Aorta (tissue), 5 donors: ENCODE measurements at places on chromosomes 13 and 19. TPM values are rescaled to one million over a fixed set of nuclear protein-coding genes. Genes with fewer than 3 reads are reported as not detected.
A peak's percentile ranks its signal among the peaks of the same experiment; 100 is the strongest.

CELF5 gene
- not detected for total RNA-seq

DNA sequence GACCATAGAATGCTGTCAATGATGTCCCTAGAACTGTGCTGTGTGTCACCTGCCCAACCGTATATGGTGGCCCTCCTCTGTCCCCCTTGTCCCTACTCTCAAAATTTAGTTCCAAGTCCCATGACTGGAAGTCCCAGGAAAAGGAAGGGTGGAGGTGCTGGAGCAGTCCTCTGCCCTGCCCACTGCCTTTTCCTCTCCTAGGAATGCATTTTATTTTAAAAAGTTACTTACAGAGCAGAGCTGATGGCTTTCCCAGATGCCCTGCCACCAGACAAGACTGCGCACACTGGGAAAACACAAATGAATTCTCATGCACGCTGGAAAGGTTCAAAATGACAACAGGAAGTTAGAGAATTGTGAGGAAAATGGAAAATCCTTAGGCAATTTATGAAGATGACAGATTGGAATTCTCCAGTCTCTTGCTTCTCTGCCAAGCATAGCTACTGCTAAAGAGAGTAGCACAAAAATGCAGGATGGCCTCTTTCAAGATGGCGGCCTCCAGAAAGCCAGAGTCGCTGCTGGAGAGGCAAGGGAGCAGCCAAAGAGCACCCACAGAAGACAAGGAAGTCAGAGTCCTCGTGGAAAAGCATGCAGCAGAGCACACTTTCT is 117.1 kb upstream of the TSC22D1 start:
- DNase-seq = no peak
- H3K4me1 ChIP-seq = peaks cover 7% of the 10 kb centered on the region
- H3K27ac ChIP-seq = no peak overlapping the region
- no peak overlapping the region for H3K4me3 ChIP-seq
- H3K27me3 ChIP-seq = no peaks in the 10 kb centered on the region
- no peaks in the 10 kb centered on the region for H3K36me3 ChIP-seq

DNA sequence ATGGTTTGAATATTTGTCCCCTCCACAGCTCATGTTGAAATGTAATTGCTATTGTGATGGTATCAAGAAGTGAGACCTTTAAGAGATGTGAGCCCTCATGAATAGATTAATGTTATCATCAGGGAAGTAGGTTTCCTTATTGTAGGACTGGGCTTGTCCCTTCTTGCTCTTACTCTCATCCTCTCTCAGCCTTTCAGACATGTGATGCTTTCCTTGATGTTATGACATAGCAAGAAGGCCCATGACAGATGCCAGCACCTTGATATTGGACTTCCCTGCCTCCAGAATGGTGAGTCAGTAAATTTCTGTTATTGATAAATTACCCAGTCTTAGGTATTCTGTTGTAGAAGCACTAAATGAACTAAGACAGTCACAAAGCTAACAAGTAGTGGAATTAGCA is 5.7 kb upstream of the ZMYM2 start:
- H3K27ac ChIP-seq = no peak overlapping the region
- DNase-seq = no peak
- H3K4me3 ChIP-seq = no peak overlapping the region
- no peaks in the 10 kb centered on the region for H3K27me3 ChIP-seq
- H3K4me1 ChIP-seq = no peaks in the 10 kb centered on the region

- no peak overlapping the region for H3K27ac ChIP-seq
- H3K27me3 ChIP-seq = no peaks in the 10 kb centered on the region
- no peak for DNase-seq
- peaks cover 3% of the 10 kb centered on the region for H3K36me3 ChIP-seq
These were observed 137.0 kb downstream of the KCNRG start for GRCh38 chr13:50152224-50152623.

UBA52 gene
- total RNA-seq = 750 TPM

ERICH4 gene
- not detected for total RNA-seq

DNA sequence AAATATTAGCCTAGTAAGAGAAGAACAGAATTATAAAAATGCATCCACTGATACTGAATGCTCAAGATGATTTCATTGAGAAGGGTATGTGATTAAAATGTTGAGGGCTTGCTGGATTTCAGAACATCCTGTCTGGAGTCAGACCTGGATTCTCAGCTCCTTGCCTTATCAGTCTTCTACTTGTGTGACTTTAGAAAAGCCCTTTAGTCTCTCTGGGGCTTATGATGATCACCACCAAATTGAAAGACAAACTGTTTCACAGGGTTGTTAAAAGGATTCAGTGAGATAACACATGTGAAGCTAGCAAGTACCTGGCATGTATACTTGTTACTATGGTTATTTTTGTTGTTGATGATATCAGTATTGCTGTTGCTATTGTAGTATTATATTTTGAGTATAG is 118.4 kb downstream of the GPC6 start:
- no peaks in the 10 kb centered on the region for H3K36me3 ChIP-seq
- H3K27me3 ChIP-seq = no peaks in the 10 kb centered on the region
- no peak overlapping the region for H3K4me3 ChIP-seq
- no peak overlapping the region for H3K27ac ChIP-seq
- DNase-seq = no peak

ZNF724 gene
- total RNA-seq = 2.6 TPM

DNA sequence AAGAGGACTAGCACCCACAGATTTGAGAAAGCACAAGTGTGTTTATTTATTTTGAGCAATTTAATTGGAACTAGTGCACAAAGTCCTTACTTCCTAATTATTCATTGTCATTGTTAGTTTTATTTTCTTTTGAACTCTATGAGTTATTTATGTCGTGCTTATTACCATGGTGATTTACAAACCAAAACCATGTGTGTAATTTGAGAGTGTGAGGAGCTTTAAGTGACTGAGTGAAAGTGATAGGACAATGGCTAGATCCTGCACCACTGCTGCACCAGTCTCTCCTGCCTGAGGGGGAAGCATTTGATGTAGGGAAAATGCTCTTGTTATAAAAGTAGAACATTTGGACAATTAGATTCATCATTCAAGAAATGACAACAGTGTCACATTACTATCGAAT is 172.3 kb upstream of the KLF12 start:
- no peak overlapping the region for H3K4me3 ChIP-seq
- no peak overlapping the region for H3K27ac ChIP-seq
- DNase-seq = no peak
- H3K4me1 ChIP-seq = no peaks in the 10 kb centered on the region
- no peaks in the 10 kb centered on the region for H3K36me3 ChIP-seq

KLK14 gene
- total RNA-seq = 0.57 TPM

GRCh38 chr19:7188698-7189629 is 105.2 kb downstream of the INSR start:
- no peaks in the 10 kb centered on the region for H3K27me3 ChIP-seq
- no peak overlapping the region for H3K27ac ChIP-seq
- no peaks in the 10 kb centered on the region for H3K36me3 ChIP-seq
- no peak overlapping the region for H3K4me3 ChIP-seq

GRCh38 chr13:100495455-100495854 is 93.1 kb downstream of the GGACT start:
- no peak for DNase-seq
- no peaks in the 10 kb centered on the region for H3K4me1 ChIP-seq
- no peak overlapping the region for H3K4me3 ChIP-seq
- H3K27ac ChIP-seq = no peak overlapping the region
- no peaks in the 10 kb centered on the region for H3K27me3 ChIP-seq
- no peaks in the 10 kb centered on the region for H3K36me3 ChIP-seq

DNA sequence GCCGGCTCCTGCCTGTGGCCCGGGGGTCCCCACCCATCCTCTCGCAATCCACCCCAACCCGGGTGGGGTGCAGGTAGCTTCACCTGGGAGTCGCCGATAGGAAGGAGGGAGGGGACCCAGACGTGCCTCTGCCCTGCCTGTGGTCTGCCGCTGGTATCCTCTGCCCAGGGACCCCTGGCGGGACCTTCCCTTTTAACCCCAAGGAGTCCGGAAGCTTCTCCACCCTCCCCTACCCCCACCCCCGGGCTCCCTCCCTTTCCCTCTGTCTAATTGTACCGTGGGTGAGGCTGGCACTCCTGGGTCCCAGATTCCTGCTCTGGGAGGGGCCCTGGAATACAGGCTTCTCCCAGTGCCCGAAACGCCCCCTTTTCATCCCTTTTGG is at the start of gene KLK10:
TSS of gene KLK10 (minus strand) at position 166 of the 382 bp plus-strand sequence. CDS start 579 bp downstream, outside the sequence.
- no peaks in the 10 kb centered on the region for H3K4me1 ChIP-seq
- no peak within 1 kb of the TSS for H3K27ac ChIP-seq
- no peaks in the 10 kb centered on the region for H3K27me3 ChIP-seq

DNA sequence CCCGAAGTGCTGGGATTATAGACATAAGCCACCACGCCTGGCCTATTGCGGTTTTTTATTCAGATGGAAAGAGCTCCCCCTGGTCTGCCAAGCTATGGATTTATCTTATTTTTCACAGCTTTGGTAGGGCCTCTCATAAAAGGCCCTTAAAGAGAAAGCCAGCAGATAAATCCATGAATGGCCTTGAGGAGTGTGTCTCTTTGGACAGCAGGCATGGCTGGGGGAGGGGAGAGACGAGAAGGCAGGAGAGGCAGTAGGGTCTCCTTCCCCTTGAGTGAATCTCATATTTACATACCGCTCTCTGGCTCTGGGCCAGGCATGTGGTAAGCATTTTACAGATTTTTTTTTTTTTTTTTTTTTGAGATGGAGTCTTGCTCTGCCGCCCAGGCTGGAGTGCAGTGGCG is 25.2 kb downstream of the MARK4 start:
- H3K36me3 ChIP-seq = peaks cover 7% of the 10 kb centered on the region
- H3K4me3 ChIP-seq = no peak overlapping the region
- no peak overlapping the region for H3K27ac ChIP-seq

DNA sequence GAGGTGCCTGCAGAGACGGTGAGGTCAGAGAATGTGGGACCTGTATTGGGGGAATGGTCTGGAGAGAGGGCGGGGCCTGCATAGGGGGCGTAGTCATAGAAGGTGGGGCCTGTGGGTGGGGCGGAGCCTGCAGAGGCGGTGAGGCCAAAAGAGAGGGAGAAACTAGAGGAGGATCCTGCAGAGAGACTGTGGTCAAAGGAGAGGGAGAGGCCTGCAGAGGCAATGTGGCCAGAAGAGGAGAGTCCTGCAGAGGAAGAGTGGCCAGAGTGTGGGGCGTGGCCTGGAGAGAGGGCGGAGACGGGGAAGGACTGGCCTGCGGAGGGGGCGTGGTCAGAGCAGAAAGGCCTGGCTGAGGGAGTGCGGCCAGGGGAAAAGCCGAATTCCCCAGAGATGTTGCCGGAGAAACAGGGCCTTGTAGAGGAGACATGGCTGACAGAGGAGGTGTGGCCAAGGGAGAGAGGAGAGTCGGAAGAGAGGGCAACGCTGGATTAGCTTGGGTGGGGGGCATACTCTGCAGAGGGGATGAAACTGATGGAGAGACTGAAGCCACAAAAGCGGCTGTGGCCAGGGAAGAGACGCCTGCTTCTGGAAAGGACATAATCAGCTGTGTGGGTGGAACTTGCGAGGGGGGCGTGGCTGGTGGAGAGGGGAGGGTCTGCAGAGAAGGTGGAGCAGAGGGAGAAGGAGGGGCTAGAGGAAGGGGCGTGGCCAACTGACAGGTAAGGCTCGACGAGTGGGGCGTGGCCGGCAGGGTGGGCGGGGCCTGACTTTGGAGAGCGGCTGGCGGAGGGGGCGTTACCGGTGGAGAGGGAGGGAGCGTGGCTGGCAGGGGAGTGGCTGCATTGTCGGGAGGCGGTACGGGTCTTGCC is 2.5 kb downstream of the PRR36 start:
- peaks cover 1% of the 10 kb centered on the region for H3K27me3 ChIP-seq
- H3K36me3 ChIP-seq = no peaks in the 10 kb centered on the region
- DNase-seq = peak; percentile 94
- no peak overlapping the region for H3K27ac ChIP-seq

DNA sequence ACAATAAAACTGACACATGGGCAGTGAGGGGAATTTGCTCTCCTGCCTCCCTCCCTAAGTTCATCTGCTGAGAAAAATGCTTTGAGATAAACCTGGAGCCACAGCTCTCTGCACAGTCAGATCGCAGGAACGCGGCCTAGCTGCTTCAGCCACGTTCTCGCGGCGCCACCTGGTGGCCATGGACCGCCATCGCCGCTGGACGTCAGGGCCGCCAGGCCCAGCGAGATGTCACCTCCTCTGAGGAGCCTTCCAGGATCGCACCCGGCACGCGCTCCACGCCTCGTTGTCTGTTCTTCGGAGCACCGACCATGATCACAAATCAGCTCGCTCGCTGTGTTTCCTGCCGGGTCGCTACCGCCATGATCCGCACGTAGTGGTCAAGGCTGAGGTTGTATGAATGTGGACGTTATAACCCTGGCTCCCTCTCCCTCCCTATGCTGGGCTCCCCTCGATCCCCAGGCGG is 20.6 kb upstream of the USP29 start:
- H3K27me3 ChIP-seq = no peaks in the 10 kb centered on the region
- no peaks in the 10 kb centered on the region for H3K36me3 ChIP-seq
- H3K4me1 ChIP-seq = no peaks in the 10 kb centered on the region

DNA sequence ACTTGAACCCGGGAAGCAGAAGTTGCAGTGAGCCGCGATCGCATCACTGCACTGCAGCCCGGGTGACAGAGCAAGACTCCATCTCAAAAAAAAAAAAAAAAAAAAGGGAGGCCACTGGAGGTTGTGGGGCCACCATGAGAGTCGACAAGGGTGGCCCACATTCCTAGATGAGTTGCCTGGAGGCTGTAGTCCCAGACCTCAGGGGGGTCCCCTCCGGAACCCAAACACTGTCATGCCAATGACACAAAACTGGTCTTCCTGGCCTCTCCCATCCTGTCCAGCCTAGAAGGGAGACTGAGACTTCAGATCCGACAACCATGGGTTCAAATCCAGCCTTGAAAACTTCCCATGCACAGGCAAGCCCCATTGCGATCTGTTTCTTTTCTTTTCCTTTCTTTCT is 14.7 kb downstream of the SPC24 start:
- H3K27me3 ChIP-seq = no peaks in the 10 kb centered on the region

TEX101 gene
- not detected for total RNA-seq

CYP2A6 gene
- not detected for total RNA-seq

TMEM59L gene
- 0.97 TPM for total RNA-seq

DNA sequence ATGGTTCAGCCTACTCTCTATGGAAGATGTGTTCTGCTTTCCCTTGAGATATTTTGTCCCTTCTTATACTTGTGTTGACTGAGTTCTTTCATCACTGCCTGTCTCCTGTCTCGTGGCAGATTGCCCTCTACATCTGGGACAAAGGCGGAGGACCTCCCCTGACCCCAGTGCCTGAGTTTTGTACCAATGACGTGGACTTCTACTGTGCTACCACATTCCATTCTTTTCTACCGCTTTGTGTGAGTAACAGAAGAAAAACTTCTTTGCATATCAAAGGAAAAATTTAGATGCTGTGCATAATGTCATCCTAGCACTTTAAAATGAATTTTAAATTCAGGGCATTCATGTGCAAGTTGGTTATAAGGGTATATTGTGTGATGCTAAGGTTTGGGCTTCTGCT is 74.6 kb downstream of the B3GLCT start:
- no peak overlapping the region for H3K27ac ChIP-seq
- no peak for DNase-seq
- H3K27me3 ChIP-seq = no peaks in the 10 kb centered on the region
- no peaks in the 10 kb centered on the region for H3K4me1 ChIP-seq
- no peak overlapping the region for H3K4me3 ChIP-seq

POU2F2 gene
- 9.0 TPM for total RNA-seq

MAB21L1 gene
- total RNA-seq = 0.32 TPM

GRCh38 chr19:45693106-45693788 is 781 bp downstream of the QPCTL start:
- no peaks in the 10 kb centered on the region for H3K27me3 ChIP-seq
- peak; percentile 94 for DNase-seq
- H3K4me1 ChIP-seq = no peaks in the 10 kb centered on the region
- H3K4me3 ChIP-seq = peak overlapping the region; percentile 64
- peak overlapping the region; percentile 79 for H3K27ac ChIP-seq
- no peaks in the 10 kb centered on the region for H3K36me3 ChIP-seq

GRCh38 chr13:103523858-103524257 is 457.6 kb upstream of the SLC10A2 start:
- no peak for DNase-seq
- no peaks in the 10 kb centered on the region for H3K36me3 ChIP-seq
- H3K27me3 ChIP-seq = no peaks in the 10 kb centered on the region
- no peak overlapping the region for H3K4me3 ChIP-seq
- no peak overlapping the region for H3K27ac ChIP-seq

IZUMO2 gene
- not detected for total RNA-seq
